ENCODE measurements at places on chromosomes 5 and 9. TPM values are rescaled to one million over a fixed set of nuclear protein-coding genes. Genes with fewer than 3 reads are reported as not detected.

DNA sequence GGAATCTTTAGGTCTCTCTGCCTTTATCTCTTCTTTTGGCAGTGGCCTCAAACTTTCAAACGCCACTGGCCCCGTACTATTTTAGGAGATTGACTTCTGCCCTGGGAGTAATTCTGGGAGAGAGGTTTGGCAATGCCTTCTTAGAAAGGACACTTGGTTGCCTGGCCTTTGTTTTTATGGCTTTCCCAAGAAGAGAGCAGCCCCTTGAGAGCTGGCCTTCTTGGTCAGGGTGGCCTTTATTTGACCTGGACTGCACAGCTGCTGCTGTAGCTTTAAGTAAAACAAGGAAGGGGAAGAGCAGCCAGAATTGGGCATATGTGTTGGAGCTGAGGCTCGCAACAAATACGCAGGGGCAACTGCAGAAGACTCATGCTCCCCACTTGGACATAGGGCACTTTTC lies 60.8 kb downstream of the PTPN3 start:
- no peak for DNase-seq

DNA sequence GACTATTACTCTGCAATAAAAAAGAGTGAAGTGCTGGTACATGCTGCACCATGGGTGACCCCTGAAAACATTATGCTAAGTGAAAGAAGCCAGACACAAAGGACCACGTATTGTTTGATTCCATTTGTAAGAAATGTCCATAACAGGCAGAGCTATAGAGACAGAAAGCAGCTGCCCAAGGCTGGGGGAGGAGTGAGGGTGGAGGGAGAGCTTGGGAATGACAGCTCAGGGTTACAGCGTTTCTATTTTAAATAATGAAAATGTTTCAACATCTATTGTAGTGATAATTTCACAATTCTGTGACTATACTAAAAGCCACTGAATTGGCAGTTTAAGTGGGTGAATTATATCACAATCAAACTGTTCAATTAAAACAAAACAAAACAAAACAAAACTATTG lies 81.7 kb downstream of the MYO10 start:
- no peak for DNase-seq

DNA sequence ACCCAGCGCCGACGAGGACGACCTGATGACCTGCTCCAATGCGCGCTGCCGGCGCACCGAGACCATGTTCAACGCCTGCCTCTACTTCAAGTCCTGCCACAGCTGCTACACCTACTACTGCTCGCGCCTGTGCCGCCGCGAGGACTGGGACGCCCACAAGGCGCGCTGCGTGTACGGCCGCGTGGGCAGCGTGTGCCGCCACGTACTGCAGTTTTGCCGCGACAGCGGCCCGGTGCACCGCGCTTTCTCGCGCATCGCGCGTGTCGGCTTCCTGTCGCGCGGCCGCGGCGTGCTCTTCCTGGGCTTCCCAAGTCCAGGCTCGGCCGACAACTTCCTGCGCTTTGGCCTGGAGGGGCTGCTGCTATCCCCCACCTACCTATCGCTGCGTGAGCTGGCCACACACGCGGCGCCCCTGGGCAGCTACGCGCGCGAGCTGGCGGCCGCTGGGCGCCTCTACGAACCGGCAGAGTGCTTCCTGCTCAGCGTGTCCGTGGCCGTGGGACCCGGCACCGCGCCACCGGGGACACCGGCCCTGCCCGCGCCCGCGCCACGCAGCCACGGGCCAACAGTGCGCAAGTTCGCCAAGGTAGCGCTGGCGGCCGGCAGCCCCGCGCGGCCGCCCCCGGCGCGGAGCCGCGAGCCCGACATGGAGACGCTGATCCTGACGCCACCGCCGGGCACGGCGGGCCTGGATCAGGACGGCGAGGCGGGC lies 2.7 kb upstream of the PHPT1 start:
- no peak for DNase-seq

DNA sequence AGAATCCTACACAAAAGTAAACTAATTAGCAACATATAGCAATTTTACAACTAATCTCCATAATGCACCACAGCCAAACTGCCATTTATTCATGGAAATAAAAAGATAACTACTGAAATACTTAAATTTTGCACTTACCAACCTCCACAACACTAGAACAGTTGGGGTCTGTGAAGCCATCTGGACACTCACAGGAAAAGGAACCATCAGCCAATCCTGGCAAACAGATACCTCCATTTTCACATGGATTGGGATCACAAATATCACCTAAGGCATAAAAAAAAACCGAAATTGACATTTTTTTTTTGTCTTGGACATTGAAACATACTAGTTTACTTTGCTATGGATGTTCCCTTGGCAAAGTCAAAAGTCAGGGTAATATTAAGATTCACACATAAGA lies 130.7 kb downstream of the EDIL3 start:
- DNase-seq, result no peak

The GRIA1 gene
- total RNA-seq, result 1.4 TPM

The PCDHA7 gene
- total RNA-seq, result under 0.01 TPM
